SHP77 treated with DMSO at 0.1 percent for 48 hours (cell line): ENCODE measurements at places on chromosomes 4 and X.

GRCh38 chr4:154560419-154560801, 2.4 kb upstream of the FGB start:
- DNase-seq: no peak

DNA sequence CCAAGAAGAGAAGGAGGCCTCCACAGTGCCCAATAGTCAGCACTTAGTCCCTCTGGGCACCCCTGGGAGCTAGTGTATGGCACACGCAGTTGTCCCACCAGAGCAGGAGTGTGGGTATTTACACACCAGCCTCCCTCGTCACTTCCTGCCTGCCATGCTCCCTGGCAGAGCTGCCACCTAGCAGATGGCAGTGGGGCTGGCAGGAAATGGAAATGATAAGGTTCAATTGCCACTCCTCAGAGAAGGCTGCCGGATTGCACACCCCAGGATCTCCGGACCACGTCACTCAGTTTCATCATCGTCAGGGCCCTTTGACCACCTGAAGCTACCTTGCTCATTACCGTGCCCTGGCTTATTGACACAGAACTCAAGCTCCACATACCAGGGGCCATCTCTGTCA, 173.3 kb upstream of the PSAPL1 start:
- DNase-seq: no peak

DNA sequence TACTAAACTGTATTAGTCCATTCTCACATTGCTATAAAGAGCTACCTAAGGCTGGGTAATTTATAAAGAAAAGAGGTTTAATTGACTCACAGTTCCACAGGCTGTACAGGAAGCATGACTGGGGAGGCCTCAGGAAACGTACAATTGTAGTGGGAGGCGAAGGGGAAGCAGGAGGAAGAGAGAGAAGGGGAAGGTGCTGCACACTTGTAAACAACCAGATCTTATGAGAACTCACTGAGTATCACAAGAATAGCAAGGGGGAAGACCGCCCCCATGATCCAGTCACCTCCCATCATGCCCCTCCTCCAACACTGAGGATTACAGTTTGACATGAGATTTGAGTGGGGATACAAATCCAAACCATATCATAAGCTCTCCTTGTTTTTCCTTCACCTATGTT, 40.9 kb downstream of the RPA4 start:
- DNase-seq: no peak

- no peak for DNase-seq
These were observed 43.9 kb downstream of the PTTG2 start for GRCh38 chr4:38004062-38004461.

- no peak for DNase-seq
These were observed 17.8 kb downstream of the ZCCHC4 start for GRCh38 chr4:25330335-25330734.

DNA sequence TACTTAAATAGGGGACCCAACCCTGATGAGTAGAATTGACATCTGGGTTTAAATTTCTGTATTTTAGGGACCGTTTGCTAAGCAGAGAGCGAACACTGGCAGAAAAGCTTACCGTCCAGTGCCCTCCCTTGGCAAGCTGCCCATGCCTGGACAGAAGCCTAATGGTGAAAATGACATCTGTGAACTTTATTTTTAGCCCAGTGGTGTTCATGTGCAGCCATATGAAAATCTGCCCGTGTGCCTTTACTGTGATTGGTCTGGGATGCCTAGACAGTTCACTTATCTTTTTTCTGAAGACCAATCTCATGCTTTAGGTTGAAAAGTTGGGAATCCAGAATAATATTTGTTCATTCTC, 1.1 kb downstream of the STBD1 start:
- peak; percentile 32 for DNase-seq

GRCh38 chrX:37786624-37787422, 7.0 kb downstream of the CYBB start:
- DNase-seq: no peak

GRCh38 chrX:54238588-54238987, 55.5 kb upstream of the FAM120C start:
- no peak for DNase-seq

DNA sequence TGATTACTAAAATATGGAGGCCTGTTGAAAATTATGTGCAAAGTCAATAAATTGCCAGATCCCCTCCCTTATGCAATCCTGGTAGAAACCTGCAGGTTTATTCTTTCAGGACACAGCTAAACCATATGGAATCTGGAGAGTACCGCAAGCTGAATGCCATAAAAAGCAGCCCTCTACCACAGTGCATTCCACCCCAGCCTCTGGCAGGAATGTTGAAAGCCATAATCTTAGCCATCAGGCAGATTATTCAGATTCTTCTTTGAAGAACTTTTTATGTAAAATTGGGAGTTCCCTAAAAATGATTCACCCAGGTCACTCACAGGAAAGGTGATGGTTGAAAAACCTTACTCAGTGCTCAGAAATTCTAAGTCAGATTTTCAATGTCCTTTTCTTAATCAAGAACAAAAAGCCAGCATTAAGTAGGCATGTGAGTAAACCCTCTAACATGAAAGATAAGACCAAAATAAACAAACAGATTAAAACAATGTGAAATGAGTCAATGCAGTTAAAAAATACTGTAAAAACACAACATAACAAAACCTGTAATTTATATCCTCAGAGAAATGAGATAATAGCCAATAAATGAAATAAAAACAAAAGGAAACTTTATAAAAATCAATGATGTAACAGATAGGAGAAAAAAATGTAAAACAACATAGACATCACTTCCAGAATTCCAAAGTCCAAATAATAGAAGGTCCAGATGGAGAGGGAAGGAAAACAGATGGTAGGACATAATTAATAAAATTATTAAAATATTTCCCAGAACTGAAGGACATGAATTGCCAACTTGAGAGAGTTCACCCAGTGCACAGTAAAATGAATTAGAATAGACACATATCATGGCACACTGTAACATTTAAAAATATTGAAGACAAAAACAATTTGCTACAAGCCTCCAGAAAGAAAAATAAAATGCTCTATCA, 226.9 kb downstream of the FSTL5 start:
- DNase-seq: no peak

- no peak for DNase-seq
These were observed 11.9 kb downstream of the FSTL5 start for GRCh38 chr4:162151850-162152249.

DNA sequence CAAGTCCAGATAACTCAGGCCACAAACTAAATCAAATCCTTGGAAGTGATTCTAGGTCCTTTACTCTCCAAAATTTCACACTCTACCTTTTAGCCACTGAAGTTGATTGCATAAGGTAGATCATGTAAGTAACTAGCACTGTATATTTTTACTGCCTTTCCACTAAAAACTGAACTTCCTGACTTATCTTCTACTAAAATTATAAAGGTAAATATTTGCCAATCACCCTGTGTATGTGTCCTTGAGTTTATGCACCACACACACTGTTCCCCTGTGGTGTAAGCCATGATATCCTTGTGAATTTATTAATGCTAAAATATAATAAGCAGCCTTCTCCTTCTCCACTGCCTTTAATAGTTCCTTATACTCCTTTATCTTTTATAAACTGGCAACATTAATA, 25.6 kb downstream of the RPS6KA6 start:
- no peak for DNase-seq

GRCh38 chr4:124658795-124659194, 53.7 kb downstream of the ANKRD50 start:
- DNase-seq: no peak

DNA sequence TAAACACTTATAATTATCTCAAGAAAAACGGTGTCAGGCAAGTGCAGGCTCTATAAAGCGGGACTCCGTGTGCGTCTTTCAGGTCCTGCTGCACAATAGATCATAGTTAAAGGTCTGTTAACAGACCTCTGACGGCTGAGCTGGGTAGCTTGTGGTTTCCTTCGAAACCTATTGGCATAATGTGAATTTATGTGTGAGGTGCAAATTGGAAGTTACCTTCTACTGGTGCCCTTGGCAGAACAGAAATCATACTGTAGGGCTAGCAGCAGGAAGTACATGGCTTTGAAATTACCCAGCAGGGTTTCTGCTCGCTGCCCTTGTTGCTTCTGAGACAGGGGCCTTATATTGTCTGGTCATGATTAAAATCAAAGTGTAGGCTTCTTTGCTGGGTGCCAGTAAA, 216.4 kb upstream of the HAND2 start:
- DNase-seq: no peak

DNA sequence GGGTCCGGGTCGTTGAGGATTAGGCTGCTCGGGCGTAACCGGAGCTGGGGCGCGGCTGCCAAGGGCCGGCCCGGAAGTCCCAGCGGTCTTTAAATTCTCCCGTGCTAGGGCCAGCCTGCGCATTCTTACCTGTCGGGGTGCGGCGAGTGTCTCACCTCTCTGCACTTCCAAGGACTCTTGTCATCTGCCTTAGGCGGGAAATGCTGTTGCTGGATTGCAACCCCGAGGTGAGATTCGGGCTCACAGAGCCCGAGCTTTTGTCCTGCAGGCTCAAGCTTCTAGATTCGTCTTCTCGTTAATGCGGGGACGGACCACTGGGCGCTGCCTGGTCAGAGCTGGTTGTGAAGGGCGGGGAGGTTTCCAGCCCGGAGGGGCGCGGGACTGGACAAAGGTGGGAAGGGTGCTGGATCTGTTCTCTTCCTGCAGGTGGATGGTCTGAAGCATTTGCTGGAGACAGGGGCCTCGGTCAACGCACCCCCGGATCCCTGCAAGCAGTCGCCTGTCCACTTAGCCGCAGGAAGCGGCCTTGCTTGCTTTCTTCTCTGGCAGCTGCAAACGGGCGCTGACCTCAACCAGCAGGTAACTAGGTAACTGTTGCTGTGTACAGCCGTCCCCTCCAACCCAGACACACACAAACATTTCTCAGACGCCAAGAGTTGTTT, at the start of gene ANKRD37:
ANKRD37 (plus strand) TSS at position 118 of the 662 bp plus-strand sequence; CDS start at position 201, 83 bp downstream.
- DNase-seq: peak; percentile 22

- DNase-seq: no peak
These were observed 482.9 kb upstream of the BOD1L1 start for GRCh38 chr4:14110407-14110806.

DNA sequence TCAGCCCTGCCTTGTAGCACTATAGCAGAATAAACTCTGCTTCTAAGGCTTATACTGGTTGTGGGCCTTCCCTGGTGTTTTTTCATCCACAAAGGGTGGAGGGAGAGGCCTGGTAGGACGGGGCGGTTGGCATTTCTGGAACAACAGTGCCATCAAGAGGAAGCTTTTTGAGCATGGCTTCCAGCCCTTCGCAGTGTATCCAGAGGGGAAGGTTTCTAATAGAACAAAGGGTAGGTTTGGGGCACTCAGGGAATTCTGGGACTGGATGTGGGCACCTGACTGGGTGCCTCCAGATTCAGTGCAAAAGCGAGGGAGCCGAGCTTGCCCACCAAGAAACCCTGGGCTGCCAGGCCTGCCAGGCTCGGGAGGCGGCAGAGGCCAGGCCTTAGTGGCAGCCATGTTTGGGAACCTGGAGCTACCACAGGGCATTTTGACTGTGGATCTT, 229.6 kb upstream of the AGTR2 start:
- no peak for DNase-seq

DNA sequence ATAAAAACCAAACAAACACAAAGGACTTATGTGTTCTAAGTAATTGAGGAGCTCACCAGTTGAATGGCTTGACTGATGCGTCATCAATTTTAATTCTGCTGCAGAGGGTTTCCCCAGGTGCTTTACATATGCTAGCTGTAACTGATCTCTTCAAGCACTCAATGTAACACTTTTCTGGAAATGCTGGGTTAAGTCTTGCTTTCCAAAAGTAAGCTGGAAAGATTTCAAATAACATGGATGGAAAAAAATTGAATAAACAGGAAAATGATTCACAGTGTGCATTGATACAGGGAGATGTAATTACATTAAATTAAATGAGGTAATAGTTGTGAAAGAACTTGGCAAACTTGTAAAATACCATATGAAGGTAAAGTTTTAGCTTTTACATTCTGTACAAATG, 186.7 kb upstream of the WDFY3 start:
- no peak for DNase-seq

- DNase-seq: no peak
These were observed 82.0 kb downstream of the USP46 start for GRCh38 chr4:52576961-52577623.

GRCh38 chrX:14529290-14529989, at the start of gene GLRA2:
GLRA2 (plus strand) TSS chrX:14529536; CDS start chrX:14530058, 522 bp downstream.
- DNase-seq: no peak

GRCh38 chr4:145042601-145043285, 55.3 kb downstream of the ANAPC10 start:
- no peak for DNase-seq

DNA sequence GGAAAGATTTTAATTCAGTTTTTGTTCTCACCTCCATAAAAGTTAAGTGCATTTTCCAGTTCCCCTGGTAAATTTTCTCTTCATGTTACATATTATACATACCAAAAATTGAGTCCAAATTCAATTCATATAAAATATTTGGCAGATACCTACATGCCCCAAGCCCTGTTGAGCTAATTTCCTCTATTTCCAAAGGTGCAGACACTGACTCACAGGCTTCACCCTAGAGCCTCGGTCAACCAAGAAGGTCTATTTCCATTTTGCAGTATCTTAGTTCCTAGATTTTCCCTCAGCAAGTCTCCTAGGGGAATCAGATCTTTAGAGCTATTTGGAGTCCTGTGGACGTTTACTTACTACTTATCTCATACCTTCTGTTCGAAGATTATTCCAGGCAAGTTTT, 174.4 kb downstream of the TSPAN5 start:
- DNase-seq: no peak

GRCh38 chrX:131764216-131764615, 220.3 kb downstream of the OR13H1 start:
- DNase-seq: no peak

DNA sequence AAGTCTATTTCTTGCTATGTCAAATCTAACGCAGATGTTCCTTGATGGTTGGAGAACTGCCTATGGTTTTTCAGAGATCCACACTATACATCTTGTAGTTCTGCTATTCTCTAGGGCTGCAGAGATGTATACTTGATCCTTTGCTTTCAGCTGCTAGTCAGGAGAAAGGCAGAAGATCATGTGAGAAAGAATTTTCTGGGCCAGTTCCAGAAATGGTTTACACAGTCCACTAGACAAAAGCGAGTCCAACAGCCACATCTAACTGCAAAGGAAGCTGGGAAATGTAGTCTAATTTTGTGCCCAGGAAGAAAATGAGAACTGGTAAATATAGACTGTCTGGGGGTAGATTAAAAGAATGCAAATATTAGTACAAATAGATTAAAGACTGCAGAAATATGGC, 394.3 kb upstream of the SLIT2 start:
- DNase-seq: no peak

DNA sequence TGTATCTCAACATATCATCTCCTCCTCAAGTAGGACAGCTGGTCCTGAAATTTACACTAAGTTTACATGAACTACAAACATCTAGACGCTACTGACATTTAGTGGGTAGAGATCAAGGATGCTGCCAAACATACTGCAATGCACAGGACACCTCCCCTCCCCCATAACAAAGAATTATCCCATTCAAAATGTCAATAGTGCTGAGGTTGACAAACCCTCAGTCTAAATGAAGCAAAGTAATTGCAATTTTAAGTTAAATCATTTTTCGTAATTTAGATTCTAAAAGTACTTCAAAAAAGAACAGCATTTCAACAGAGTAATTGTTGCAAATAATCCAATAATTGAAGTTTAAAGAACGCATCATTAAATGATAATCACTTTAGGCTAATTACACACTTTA, 1.2 kb downstream of the PRMT9 start:
- DNase-seq: no peak
